ENCODE measurements at places on chromosomes 7 and 10.

DNA sequence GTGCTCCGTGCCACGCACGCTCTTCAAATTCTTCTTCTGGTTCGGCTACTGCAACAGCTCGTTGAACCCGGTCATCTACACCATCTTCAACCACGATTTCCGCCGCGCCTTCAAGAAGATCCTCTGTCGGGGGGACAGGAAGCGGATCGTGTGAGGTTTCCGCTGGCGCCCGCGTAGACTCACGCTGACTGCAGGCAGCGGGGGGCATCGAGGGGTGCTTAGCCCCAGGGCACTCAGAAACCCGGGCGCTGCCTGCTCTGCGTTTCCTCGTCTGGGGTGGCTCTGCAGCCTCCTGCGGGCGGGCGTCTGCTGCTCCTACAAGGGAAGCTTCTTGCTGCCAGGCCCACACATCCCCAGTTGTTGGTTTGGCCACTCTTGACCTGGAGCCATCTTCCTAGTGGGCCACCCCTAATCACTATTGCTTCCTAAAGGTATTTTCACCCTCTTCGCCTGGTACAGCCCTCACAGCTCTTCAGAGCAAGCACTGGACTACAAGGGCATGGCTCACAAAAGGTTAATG, 2.5 kb downstream of the ADRA2A start:
- H3K36me3 ChIP-seq: peaks cover 2% of the 10 kb centered on the region
- H3K27me3 ChIP-seq: peaks cover 52% of the 10 kb centered on the region
- peak overlapping the region; percentile 9 for H3K27ac ChIP-seq
- DNase-seq: peak; percentile 19
- peaks cover 12% of the 10 kb centered on the region for H3K4me1 ChIP-seq

DNA sequence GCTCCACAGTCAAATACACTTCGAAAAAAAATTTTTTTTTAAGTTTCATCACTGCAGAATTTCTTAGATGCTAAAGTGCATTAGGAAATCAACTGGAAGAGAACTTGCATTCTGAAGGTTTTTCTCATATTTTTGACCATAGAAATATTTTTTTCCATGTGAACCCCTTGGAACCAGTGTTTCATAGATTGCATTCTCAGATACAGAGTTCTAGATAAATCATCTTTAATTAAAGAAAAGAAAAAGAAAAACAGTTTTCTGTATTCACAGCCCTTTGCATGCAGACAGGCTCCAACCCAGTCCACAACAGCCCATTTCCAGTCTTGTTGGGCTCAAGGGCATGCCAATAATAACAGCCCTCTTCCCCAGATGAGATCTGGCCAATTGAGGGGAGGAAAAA, 75.5 kb upstream of the RPA3 start:
- peaks cover 12% of the 10 kb centered on the region for H3K4me1 ChIP-seq
- H3K4me3 ChIP-seq: no peak overlapping the region
- no peak overlapping the region for H3K27ac ChIP-seq

GRCh38 chr10:97843281-97843671, 6.4 kb upstream of the GOLGA7B start:
- peaks cover 4% of the 10 kb centered on the region for H3K27me3 ChIP-seq
- H3K36me3 ChIP-seq: no peaks in the 10 kb centered on the region
- DNase-seq: no peak
- H3K27ac ChIP-seq: no peak overlapping the region
- H3K4me1 ChIP-seq: peaks cover 26% of the 10 kb centered on the region
- no peak overlapping the region for H3K4me3 ChIP-seq

DNA sequence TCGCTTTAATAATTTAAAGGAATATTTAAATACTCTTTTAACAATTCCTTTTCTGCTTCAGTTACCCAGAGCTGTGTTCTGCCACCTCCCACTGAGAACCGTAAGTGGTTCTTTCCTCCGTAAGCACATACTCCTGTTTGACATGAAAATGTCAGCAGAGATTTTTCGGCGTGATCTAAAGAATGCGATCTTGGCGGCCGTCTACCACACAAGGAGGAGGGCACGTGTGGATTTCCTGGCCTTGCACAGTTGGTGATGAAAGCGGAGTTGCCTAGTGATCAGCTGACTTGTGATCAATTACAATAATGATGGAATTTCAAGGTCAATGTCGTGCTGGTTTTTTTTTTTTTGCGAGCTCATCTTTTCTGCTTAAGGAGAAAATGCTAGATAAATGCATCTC, 35.6 kb upstream of the INSIG1 start:
- H3K4me1 ChIP-seq: no peaks in the 10 kb centered on the region
- no peak overlapping the region for H3K4me3 ChIP-seq
- H3K27me3 ChIP-seq: no peaks in the 10 kb centered on the region
- H3K27ac ChIP-seq: no peak overlapping the region
- no peaks in the 10 kb centered on the region for H3K36me3 ChIP-seq
- DNase-seq: no peak

DNA sequence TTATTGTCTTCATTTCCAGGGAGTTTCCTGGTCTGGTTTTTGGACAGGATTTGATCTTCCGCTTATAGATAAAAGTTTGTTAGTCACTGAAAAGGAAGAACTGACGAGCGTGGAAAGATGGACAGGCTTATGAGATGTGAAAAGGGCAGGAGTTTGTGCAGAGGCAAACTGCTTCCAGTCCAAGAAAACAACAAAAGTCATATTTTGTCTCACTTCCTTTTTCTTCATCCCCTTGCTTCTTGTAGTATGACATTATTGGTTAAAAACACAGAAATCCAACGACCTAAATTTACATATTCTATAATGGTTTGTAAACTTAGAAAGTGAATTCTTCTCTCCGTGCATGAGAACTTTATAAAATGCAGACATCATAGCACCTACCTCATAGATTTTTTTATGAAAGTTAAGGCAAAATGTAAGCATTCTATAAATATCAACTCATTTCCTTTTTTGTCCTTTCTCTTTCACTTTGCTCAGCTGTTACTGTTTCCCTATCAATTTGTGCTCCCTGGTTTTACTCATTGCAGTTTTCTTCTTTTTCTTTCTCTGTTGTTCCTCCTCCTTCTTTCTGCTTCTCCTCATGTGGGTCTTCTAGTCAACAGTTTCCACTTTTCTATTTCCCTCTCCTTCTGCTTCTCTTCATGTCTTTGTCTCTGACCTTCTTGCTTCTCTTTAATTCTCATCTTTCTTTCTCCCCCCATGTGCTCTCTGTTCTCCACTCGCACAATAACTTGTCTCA, 370.2 kb downstream of the ARL4A start:
- no peaks in the 10 kb centered on the region for H3K27me3 ChIP-seq
- peaks cover 1% of the 10 kb centered on the region for H3K36me3 ChIP-seq
- H3K4me1 ChIP-seq: peaks cover 16% of the 10 kb centered on the region
- peak overlapping the region; percentile 48 for H3K4me3 ChIP-seq

GRCh38 chr10:4851846-4852245, 25.8 kb downstream of the AKR1E2 start:
- H3K27ac ChIP-seq: no peak overlapping the region
- peaks cover 1% of the 10 kb centered on the region for H3K27me3 ChIP-seq
- no peak overlapping the region for H3K4me3 ChIP-seq
- peaks cover 6% of the 10 kb centered on the region for H3K4me1 ChIP-seq
- no peak for DNase-seq

DNA sequence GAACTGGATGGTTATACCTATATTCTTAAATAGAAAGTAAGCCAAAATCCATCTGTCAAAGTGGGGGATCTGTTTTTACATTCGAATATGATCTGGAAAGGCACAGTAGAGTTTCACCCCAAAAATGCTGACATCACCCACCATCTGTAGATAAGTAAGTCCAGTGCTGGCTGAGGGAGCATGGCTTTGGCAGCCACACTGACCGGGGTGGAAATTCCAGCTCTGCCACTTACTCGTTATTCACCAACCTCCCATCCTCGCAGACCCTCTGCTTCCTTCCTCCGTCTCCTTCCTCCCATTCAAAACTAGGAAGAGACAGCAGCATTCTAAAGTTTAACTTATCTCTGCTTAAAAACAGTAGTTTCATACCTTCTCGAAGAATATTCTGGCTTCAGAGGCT, 84.9 kb upstream of the GATA3 start:
- peaks cover 21% of the 10 kb centered on the region for H3K36me3 ChIP-seq
- no peaks in the 10 kb centered on the region for H3K27me3 ChIP-seq
- no peaks in the 10 kb centered on the region for H3K4me1 ChIP-seq
- DNase-seq: no peak
- no peak overlapping the region for H3K27ac ChIP-seq

- no peak for DNase-seq
- no peaks in the 10 kb centered on the region for H3K27me3 ChIP-seq
- peaks cover 51% of the 10 kb centered on the region for H3K4me1 ChIP-seq
- H3K36me3 ChIP-seq: peaks cover 20% of the 10 kb centered on the region
- H3K27ac ChIP-seq: no peak overlapping the region
Measured at GRCh38 chr10:102919992-102920739, 2.1 kb downstream of the CNNM2 start.

- no peaks in the 10 kb centered on the region for H3K4me1 ChIP-seq
- no peaks in the 10 kb centered on the region for H3K36me3 ChIP-seq
- no peak overlapping the region for H3K27ac ChIP-seq
- no peaks in the 10 kb centered on the region for H3K27me3 ChIP-seq
Measured at GRCh38 chr7:117385363-117386109, 41.8 kb downstream of the ASZ1 start.

GRCh38 chr7:43317075-43317474, 204.6 kb downstream of the HECW1 start:
- H3K27ac ChIP-seq: no peak overlapping the region
- H3K27me3 ChIP-seq: no peaks in the 10 kb centered on the region
- H3K4me3 ChIP-seq: no peak overlapping the region

- peaks cover 42% of the 10 kb centered on the region for H3K27me3 ChIP-seq
- DNase-seq: peak; percentile 4
- no peaks in the 10 kb centered on the region for H3K36me3 ChIP-seq
- H3K27ac ChIP-seq: no peak overlapping the region
- no peak overlapping the region for H3K4me3 ChIP-seq
Measured at GRCh38 chr7:128148676-128149075, 92.4 kb upstream of the LEP start.

- H3K4me1 ChIP-seq: no peaks in the 10 kb centered on the region
- H3K4me3 ChIP-seq: no peak overlapping the region
- no peak for DNase-seq
- H3K27me3 ChIP-seq: no peaks in the 10 kb centered on the region
Measured at GRCh38 chr10:1402016-1402770, 335.1 kb downstream of the ADARB2 start.

DNA sequence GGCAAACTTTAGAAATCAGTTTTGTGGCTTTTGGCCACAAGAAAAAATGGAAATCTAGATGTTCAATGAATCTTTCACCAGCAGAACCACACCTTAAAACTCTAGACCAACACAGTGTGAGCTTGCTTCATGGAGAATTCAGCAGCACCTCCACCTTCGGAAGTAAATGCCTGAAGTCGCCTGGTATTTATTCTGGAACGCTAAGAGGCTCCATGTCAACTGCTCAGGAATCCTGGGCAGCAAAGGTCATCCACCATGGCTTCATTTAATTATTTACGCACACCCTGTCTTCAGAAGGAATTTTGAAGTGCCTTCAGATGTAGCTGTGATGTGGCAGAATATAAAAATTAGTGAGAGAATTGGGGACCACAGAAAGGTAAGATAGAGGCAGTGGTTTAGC, 167.7 kb downstream of the GFRA1 start:
- no peak overlapping the region for H3K4me3 ChIP-seq
- H3K27me3 ChIP-seq: no peaks in the 10 kb centered on the region
- DNase-seq: no peak
- no peaks in the 10 kb centered on the region for H3K4me1 ChIP-seq

GRCh38 chr10:127648885-127649284, 88.1 kb upstream of the FOXI2 start:
- no peak overlapping the region for H3K27ac ChIP-seq
- H3K4me3 ChIP-seq: no peak overlapping the region
- H3K36me3 ChIP-seq: no peaks in the 10 kb centered on the region
- no peak for DNase-seq
- H3K4me1 ChIP-seq: no peaks in the 10 kb centered on the region

DNA sequence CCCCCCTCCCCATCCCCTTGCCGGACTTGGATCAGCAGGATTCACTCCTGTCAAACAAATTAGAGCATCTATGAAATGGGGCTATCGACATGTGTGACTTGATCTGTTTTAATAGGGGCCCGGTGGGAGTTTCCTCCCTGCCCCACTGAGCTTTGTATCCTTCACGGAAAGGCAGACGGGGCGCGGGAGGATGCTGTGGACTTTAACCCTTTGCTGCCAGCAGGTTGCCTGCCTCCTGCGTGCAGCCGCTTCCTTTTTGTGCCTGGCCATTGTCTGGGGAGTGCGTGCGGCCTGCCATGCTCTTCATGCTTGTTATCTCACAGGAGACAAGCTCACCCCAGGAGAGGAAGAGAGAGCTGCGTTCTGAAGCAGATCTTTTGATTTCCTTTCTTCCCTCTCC, 512.8 kb upstream of the GALNT17 start:
- H3K4me3 ChIP-seq: no peak overlapping the region
- DNase-seq: no peak
- peaks cover 2% of the 10 kb centered on the region for H3K4me1 ChIP-seq
- H3K27me3 ChIP-seq: peaks cover 13% of the 10 kb centered on the region

GRCh38 chr7:134567368-134567767, 18.5 kb downstream of the AKR1B15 start:
- H3K36me3 ChIP-seq: no peaks in the 10 kb centered on the region
- no peak overlapping the region for H3K4me3 ChIP-seq
- DNase-seq: no peak
- H3K4me1 ChIP-seq: no peaks in the 10 kb centered on the region

DNA sequence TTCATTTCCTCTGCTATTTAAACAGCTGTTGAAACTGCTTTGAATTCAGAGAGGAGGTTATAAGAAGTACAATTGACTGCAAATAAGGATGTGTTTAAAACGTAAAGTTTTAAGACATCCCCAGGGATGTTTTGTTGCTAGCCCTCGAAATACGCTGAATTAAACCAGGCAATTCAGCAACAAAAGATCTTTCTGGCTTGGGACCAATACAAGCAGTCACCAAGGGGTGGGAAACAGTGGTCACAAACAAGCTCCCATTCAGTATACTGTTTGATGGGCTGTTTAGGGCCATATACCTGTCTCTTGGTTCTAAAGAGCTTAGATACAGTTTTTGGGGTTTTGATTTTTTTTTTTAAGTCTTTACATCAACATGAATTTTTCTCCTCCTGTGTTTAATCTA, 446.3 kb upstream of the POT1 start:
- DNase-seq: no peak
- H3K27me3 ChIP-seq: no peaks in the 10 kb centered on the region
- H3K36me3 ChIP-seq: no peaks in the 10 kb centered on the region

GRCh38 chr7:91503934-91504555, 239.8 kb downstream of the FZD1 start:
- no peaks in the 10 kb centered on the region for H3K36me3 ChIP-seq
- no peak overlapping the region for H3K27ac ChIP-seq
- H3K4me3 ChIP-seq: no peak overlapping the region
- H3K4me1 ChIP-seq: no peaks in the 10 kb centered on the region
- no peaks in the 10 kb centered on the region for H3K27me3 ChIP-seq
- no peak for DNase-seq
